Epithelial cell of prostate (primary cell): ENCODE measurements at places on chromosomes 7 and 10.

DNA sequence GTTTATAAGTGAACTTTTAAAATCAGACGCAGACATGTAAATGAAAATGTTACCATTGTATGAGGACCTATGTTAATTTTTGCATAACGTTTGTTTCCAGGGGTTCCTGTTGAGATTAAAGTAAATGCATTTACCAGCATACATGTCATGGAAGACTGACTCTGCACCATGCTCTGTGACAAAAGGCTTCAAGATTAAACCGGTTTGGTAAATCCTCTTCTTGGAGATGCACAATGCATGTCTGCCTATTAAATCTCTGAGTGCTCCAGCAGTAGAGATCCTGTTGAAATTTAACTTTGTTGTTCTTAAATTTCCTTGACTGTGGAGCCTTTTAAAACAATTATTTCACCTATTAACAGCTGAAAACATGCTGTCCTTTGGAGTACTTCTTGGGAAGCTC, 36.5 kb upstream of the JAZF1 start:
- DNase-seq, result no peak

DNA sequence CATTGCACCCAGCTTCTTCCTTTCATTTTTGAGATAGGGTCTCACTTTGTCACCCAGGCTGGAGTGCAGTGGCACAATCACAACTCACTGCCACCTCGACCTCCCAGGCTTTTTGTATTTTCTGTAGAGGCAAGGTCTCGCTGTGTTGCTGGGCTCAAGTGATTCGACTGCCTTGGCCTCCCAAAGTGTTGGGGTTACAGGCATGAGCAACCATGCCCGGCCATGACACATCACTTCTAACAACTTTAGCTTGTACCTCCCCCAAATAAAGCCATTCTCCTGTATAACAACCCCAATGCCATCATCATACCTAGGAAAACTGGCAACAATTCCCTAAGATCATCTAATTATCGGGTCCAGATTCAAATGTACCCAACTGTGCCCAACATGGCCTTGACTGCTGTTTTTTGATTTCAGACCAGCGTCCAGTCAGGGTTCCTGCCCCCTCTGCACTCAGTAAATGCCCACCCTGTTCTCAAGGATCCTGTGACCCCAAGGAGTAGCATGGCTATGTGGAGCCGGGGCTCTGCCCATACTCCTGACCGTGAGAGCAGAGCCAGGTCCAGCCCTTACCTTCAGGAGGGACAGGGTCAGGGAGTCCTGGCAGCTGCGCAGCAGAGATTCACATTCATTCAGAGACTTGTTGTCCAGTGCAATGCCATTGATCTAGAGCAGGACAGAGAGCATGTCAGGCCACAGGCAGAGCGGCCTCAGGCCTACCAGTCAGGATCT, 102.6 kb downstream of the DLG5 start:
- no peak for DNase-seq

- DNase-seq, result no peak
Measured at GRCh38 chr7:43557831-43558495, 24.9 kb upstream of the STK17A start.

GRCh38 chr7:131931370-131931769, 374.9 kb upstream of the PODXL start:
- no peak for DNase-seq

DNA sequence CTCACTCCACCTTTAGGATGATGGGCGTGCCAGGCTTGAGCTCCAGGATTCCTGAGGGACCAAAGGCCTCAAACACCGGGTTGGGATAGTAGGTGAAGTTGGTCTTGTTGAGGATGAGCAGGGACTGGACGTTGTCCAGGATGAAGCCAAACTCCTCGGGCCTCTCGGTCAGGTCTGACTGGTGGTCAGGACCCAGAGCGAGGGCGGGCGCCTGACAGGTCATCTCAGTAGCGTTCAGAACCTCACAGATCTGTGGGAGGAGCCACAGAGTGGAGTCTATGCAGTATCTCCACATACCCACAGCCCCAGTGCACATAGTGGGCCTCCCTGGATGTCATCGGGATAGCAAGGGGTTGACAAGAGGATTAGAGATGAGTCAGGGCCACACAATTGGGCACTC, 394.9 kb downstream of the PLXNA4 start:
- DNase-seq, result no peak

- DNase-seq, result no peak
Measured at GRCh38 chr7:87414794-87415188, 60.7 kb downstream of the ABCB4 start.

DNA sequence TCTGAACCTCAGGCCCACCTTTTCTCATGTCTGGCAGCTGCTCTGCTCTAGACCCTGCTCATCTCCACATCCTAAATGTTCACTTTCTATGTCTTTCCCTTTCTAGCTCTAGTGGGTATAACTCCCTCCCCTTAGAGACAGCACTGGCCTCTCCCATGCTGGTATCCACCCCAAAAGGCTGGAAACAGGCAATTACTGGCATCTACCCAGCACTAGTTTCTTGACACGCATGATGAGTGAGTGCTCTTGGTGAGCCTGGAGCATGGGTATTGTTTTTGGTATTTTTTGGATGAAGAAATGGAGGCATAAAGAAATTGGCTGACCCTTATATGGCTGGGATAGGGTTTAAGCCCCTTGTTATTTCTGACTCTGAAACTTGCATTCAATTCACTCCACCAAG, 156.0 kb downstream of the EGFR start:
- DNase-seq, result no peak

- no peak for DNase-seq
Measured at GRCh38 chr7:139876622-139877283, 47.7 kb downstream of the TBXAS1 start.

DNA sequence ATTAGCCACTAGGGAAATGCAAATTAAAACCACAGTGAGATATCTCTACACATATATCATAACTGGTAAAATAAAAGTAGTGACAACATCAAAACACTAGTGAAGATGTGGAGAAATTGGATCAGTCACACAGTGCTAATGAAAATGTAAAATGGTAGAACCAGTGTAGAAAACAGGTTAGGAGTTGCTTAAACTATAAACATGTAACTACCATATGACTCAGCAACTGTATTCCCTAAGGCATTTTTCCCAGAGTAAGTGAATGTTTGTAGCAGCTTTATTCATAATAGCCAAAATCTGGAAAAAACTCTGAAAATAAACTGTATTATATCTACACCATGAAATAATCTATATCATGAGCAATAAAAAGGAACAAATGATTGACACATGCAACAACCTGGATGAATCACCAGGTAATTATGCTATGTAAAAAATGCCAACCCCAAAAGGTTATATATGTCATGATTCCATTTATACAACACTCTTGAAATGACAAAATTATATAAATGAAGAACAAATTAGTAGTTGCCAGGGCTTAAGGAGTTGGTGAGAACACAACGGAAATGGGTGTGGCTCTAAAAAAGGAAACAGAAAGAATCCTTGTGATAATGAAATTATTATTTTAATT, 22.8 kb downstream of the SLC25A40 start:
- DNase-seq, result peak; percentile 12
